Urinary bladder (tissue), 4 donors: ENCODE measurements at places on chromosomes 7 and 10. TPM values are rescaled to one million over a fixed set of nuclear protein-coding genes. Genes with fewer than 3 reads are reported as not detected.

DNA sequence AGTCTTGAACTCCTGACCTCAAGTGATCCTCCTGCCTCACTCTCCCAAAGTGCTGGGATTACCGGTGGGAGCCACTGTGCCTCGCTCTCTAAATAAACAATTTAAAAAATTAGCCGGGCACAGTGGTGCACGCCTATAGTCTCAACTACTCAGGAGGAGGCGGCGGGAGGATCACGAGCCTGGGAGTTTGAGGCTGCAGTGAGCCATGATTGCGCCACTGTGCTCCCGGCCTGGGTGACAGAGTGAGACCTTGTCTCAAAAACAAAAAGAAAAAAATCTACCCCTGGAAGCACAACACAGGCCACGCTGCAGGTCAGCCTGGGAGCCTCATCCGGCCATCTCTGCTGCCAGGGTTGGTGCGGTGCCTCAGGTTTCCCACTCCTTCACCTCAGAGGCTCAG, 3.8 kb upstream of the EIF3B start:
- no peak for DNase-seq

- no peak for DNase-seq
Measured at GRCh38 chr10:132054564-132054963, 11.2 kb upstream of the JAKMIP3 start.

Gene ANXA8
- 7.7 TPM for total RNA-seq

DNA sequence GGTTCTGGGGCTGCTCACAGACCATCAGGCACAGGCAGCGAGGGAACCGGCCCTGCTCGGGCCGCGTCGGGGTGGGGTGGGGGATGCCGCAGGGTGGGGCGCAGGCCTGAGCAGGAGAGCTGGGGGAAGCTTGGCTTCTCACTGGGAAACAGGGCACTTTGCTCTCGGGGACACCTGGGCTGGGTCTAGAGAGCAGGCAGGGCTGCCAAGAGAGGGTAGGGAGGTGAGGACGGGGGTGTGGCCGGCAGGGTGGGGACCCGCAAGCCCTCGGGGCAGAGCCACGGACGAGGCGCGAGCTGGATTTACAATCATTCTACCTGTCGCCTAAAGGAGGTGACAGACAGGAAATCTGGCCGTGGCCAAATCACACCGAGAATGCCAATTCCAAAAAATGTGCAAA, 11.1 kb downstream of the INTS1 start:
- DNase-seq, result no peak

GRCh38 chr10:33178026-33178755, 156.3 kb downstream of the NRP1 start:
- no peak for DNase-seq

GRCh38 chr7:144379776-144380384, 23.6 kb downstream of the NOBOX start:
- no peak for DNase-seq

Gene TMEM130
- 9.5 TPM for total RNA-seq

GRCh38 chr10:86402283-86402941, 35.8 kb upstream of the GRID1 start:
- no peak for DNase-seq

DNA sequence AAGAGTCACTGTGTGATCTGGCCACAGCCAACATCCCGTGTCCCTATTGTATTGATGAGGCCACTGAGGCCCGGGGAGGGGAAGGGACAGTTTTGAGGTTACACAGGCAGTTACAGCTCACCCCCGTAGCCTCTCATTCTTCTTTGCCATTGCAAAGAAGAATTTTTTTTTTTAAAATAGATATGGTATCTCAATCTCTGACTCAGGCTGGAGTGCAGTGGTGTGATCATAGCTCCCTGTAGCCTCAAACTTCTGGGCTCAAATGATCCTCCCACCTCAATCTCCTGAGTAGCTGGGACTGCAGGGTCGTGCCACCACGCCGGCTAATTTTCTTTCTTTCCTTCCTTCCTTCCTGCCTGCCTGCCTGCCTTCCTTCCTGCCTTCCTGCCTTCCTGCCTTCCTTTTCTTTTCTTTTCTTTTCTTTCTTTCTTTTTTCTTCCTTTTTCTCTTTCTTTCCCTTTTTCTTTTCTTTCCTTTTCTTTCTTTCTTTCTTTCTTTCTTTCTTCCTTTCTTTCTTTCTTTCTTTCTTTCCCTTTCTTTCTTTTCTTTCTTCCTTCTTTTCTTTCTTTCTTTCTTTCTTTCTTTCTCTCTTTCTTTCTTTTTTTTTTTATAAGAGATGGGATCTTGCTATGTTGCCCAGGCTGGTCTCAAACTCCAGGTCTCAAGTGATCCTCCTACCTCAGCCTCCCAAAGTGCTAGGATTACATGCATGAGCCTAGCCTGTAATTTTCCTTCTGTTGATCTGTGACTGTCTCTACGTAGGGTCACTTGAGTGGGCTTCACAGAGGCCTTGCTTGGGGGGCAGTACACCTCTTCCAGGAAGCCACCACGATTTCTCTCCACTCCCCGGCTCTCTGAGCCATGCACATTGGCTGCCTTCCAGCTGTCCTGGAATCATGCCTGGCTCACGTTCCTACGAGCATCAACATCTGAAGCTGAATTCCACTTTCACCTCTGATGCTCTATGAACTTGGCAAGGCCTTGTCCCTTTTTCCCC, 31.3 kb downstream of the TMEM270 start:
- no peak for DNase-seq
